ENCODE measurements at places on chromosomes 2 and 18. TPM values are rescaled to one million over a fixed set of nuclear protein-coding genes. Genes with fewer than 3 reads are reported as not detected.

The GPR39 gene
- not detected for total RNA-seq

DNA sequence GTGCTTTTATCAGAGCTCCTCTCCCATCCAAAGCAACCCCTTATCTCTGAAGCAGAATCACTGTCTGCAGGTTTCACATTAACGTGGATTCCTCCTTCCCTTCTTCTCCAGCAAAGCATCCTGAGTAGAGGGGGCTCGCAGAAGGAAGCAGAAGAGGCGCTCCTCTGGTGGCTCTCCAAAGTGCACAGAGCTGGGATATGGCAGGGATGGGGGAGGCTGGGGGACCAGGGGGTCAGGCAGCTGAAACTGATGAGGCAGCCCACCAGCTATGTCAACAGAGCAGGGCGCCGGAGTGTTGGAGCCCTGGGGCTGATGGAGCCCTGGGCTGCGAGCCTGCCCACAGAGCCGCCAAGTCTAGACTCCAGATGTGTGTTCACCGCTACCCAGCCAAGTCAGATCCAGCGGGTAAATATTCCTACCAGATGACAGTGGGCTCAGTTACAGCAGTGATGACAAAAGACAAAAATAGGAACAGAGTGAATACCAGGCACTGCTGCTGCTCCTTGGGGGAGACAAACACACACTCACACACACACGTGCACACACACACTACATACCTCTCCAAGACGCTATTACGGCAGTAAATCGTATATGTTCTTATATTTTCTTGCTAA lies 678.3 kb upstream of the ID2 start:
- H3K36me3 ChIP-seq: no peaks in the 10 kb centered on the region
- no peak overlapping the region for H3K4me3 ChIP-seq
- peak; percentile 77 for DNase-seq
- peaks cover 17% of the 10 kb centered on the region for H3K4me1 ChIP-seq

GRCh38 chr2:148594216-148594615 lies 50.3 kb upstream of the EPC2 start:
- no peaks in the 10 kb centered on the region for H3K36me3 ChIP-seq
- no peak overlapping the region for H3K27ac ChIP-seq
- H3K4me1 ChIP-seq: no peaks in the 10 kb centered on the region
- no peaks in the 10 kb centered on the region for H3K27me3 ChIP-seq
- DNase-seq: no peak

DNA sequence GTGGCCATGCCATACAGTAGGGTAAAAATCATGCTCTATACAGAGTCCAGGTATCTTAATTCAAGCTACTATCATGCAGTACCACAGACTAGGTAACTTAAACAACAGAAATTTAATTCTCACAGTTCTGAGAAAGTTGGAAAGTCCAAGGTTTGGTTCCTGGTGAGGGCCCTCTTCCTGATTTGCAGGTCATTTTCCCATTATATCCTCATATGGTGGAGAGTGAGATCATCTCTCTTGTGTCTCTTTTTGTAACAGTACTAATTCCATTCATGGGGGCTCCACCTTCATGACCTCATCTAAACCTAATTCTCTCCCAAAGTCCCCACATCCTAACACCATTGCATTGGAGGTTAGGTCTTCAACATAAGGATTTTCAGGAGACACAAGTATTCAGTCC lies 335.0 kb upstream of the ACVR2A start:
- no peak overlapping the region for H3K27ac ChIP-seq
- no peak for DNase-seq
- H3K36me3 ChIP-seq: no peaks in the 10 kb centered on the region
- no peaks in the 10 kb centered on the region for H3K4me1 ChIP-seq

- no peak for DNase-seq
- H3K36me3 ChIP-seq: no peaks in the 10 kb centered on the region
- H3K27me3 ChIP-seq: no peaks in the 10 kb centered on the region
- H3K27ac ChIP-seq: peak overlapping the region; percentile 92
- H3K4me1 ChIP-seq: peaks cover 33% of the 10 kb centered on the region
Observed at GRCh38 chr2:101151859-101152271, 683 bp upstream of the TBC1D8 start.

- no peak for DNase-seq
- no peaks in the 10 kb centered on the region for H3K36me3 ChIP-seq
- no peak overlapping the region for H3K4me3 ChIP-seq
- no peak overlapping the region for H3K27ac ChIP-seq
- no peaks in the 10 kb centered on the region for H3K27me3 ChIP-seq
Observed at GRCh38 chr2:237857791-237858190, 1.6 kb upstream of the RAMP1 start.

- no peaks in the 10 kb centered on the region for H3K4me1 ChIP-seq
- no peaks in the 10 kb centered on the region for H3K27me3 ChIP-seq
- H3K36me3 ChIP-seq: no peaks in the 10 kb centered on the region
- DNase-seq: no peak
Observed at GRCh38 chr18:56461151-56461550, 177.2 kb downstream of the TXNL1 start.

DNA sequence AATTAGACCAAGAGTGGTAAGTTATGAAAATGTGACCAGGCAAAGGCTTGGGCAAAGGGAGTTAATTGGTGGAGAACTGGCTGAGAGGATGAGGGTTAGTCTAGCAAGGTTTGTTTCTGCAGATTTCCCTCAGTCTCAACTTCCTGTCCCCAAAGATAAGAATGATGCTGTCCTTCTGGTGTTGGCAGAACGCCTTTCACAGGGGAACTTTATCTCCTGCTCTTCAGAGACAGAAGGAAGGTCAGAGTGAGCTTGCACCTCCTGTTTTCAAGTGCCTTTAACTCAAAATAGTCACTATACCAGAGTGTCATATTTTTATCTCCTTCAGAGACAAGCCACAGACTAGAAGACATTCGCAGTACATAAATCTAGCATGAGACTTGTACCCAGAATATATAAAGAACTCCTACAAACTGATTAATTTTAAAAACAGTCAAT lies 95.7 kb downstream of the TEX51 start:
- no peak overlapping the region for H3K4me3 ChIP-seq
- no peak for DNase-seq
- H3K27ac ChIP-seq: no peak overlapping the region

DNA sequence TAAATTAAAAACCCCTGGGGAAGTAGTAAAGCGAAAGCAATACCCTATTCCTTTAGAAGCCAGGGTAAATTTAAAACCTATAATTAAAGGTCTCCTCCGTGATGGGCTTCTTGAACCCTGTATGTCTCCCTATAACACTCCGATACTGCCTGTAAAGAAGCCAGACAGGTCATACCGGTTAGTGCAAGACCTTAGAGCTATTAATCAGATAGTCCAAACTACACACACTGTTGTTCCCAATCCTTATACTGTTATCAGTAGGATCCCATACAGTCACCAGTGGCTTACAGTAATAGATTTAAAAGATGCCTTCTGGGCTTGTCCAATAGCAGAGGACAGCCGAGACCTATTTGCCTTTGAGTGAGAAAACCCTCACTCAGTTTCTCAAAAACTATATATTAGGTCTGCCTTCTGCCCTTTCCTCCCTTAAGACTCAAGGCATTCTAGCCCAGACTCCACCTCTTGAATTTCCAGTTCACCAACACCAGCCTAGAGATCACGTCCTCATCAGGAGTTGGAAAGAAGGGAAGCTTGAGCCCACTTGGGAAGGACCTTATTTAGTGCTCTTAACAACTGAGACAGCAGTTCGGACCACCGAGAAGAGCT lies 12.4 kb upstream of the SAP130 start:
- H3K27ac ChIP-seq: no peak overlapping the region
- H3K4me1 ChIP-seq: no peaks in the 10 kb centered on the region
- no peak for DNase-seq
- no peaks in the 10 kb centered on the region for H3K36me3 ChIP-seq
- H3K27me3 ChIP-seq: no peaks in the 10 kb centered on the region

DNA sequence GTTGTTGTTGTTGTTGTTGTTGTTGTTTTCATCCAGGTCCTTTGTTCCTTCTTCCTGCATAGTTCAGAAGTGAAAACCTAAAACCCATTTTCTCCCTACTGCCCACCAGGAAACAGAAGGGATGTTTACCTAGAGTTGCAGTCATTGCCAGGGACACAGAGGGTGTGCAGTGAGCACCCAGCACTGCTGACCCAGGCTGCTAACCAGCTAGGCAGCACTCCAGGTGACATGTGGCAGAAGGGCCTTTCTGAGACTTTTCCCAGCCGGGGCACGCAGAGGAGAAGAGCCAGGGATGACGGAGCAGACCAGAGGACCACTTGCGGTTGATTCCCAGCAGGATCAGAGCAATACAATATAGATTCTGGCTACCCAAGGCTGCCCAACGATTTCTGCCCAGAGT lies 286.3 kb downstream of the BCL11A start:
- H3K4me1 ChIP-seq: no peaks in the 10 kb centered on the region
- DNase-seq: no peak
- no peak overlapping the region for H3K4me3 ChIP-seq
- no peaks in the 10 kb centered on the region for H3K27me3 ChIP-seq
- no peak overlapping the region for H3K27ac ChIP-seq

Measured in heart left ventricle (tissue), 16 donors.